ENCODE measurements at places on chromosomes 1 and 21.

DNA sequence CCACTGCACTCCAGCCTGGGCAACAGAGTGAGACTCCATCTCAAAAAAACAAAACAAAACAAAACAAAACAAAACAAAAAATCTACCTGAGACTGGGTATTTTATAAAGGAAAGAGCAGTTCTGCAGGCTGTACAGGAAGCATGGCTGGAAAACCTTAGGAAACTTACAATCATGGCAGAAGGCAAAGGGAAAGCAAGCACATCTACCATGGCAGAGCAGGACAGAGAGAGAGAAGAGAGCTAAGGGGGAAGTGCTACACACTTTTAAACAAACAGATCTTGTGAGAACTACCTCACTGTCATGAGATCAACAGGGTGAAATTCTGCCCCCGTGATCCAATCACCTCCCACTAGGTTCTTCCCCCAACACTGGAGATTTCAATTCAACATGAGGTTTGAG is 198.3 kb upstream of the SAMSN1 start:
- DNase-seq, result no peak

DNA sequence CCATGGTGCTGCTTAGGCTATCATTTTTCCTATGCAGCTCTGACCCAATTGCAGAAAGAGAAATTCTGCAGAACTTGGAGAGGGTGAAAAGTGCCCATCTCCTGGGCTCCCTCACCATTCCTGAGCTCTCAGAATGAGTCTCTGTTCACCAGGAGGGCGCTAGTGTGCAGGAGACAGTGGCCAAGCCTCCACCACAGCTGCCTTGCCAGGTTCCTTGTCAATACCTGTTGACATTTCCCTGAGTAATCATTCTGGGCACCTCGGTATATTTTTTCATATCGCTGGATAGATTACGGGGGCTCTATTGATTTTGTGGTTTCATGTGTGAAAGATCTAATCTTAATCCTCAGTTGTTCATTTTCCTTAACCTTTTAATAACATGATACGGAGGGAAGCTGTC is 13.0 kb upstream of the C8B start:
- DNase-seq, result no peak

GRCh38 chr21:45990741-45991605 is 9.4 kb downstream of the COL6A1 start:
- no peak for DNase-seq

DNA sequence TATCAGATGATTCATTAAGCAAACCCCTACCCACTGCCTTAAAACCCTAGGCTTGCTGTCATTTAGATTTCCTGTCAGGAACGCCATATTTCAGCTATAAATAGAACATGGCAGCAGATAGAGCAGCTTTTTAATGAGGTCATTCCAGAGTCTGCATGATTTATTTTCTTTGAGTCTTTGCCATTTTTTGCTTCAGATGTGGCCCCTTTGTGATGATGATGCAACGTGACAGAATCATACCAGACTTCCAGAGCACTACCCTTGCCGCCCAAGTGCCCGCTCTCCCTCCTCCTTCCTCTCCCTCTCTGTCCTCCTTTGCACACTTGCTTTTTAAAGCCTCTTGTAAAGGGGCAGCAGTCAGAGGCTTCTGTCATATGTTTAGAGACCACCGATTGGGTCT is 55.5 kb upstream of the TRIM67 start:
- DNase-seq, result no peak

GRCh38 chr1:108142773-108143394 is 57.3 kb downstream of the SLC25A24 start:
- DNase-seq, result no peak

DNA sequence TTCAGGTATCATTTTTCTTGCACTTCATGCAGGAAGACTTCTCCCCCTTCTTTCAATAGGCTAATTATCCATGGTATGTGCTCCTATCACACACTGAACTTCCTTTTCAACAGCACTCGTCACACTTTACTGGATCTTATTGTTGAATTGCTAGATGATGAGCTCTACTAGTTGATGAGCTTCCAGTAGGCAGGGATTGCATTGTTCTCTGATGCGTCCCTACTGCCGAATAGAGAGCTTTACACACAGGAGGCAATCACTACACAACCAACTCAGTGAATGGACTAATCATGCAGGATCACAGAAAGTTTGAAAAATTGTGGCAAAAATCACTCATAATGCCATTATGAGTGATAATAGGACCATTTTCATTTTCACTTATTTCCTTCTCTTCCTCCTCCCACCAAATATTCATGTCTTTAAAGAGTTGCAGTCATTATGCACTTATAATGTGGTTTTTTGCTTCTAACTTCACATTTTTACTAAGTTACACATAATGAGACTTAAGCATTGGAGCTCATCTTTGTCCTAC is 128.1 kb upstream of the ZNF648 start:
- no peak for DNase-seq

DNA sequence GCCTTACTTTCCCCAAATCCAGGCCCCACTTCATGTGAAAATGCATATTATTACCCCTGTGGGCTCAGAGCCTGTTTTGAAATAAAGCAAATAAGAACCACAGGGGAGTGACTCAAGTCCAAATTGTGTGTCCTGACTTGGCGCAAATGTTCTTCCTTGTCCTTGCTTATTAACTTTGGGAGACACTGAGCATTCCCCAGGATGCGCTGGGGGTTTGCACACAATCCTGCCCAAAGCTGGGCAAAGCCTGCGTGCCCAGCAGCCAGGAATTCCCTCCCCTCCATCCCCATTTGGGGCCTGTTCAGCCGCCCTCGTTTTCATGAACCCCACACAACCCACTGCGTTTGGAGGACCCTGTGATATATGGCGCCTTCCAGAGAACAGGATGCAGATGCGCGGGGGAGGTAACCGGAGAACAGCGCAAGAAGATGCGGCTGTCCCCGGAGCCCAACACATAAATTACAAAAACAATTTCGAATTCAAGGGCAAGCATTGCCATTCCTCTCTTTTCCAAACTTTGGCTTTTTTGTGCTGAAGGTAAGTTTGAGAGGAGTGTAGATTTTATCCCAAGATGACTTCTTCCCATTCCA is 42.4 kb upstream of the CLDN14 start:
- DNase-seq, result no peak

Measured in NCI-H1436 treated with DMSO at 0.1 percent for 48 hours (cell line).